Activated T-cell treated with anti-CD3 and anti-CD28 coated beads for 48 hours (primary cell): ENCODE measurements at places on chromosomes 11 and 22.

- no peak for DNase-seq
Observed at GRCh38 chr11:26905368-26905767, 88.5 kb upstream of the FIBIN start.

DNA sequence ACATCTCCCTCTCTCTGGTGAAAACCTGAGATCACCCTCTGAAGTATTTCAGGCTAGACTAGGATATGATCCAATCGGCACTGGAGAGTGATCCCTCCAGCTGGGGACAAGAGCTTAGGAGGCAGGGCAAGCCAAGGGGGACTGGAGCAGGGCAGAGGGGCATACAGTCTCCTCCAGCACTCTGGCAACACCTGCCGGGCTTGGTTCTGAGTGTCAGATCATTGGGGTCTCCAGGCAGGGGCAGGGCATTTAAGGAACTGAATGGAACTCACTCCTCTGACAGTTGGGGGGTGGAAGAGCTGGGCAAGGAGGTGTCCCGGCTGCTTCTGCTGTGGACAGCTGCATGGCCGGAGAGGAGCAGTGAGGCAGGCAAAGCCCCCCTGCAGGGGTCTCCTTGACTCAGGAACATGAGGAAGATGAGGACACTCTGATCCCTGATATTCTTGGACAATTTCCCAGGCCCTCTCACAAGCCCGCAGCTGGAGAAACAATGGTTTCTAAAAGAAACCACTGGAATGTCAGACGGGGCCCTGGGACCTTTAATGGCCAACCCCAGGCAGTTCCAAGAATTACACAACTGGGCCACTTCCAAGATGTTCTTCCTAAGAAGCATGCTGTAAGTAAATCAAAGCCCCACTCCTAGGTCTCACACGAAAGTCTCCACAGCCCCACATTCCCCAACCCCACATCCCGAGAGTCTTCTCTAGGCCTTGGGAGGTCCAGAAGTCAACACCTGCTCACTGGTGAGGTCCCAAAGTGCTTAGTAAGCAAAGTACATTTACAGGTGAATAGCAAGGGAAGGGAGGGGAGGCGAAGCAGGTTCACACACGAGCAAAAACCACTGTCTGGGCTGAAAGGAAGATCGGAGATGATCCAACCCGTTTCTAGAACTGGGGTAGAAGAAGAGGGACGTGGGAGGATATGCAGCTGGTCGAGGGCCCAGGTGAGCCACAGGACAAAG is 1.2 kb upstream of the CCDC86 start:
- DNase-seq = no peak

- no peak for DNase-seq
Observed at GRCh38 chr22:44926124-44926475, 83.7 kb downstream of the PHF21B start.

DNA sequence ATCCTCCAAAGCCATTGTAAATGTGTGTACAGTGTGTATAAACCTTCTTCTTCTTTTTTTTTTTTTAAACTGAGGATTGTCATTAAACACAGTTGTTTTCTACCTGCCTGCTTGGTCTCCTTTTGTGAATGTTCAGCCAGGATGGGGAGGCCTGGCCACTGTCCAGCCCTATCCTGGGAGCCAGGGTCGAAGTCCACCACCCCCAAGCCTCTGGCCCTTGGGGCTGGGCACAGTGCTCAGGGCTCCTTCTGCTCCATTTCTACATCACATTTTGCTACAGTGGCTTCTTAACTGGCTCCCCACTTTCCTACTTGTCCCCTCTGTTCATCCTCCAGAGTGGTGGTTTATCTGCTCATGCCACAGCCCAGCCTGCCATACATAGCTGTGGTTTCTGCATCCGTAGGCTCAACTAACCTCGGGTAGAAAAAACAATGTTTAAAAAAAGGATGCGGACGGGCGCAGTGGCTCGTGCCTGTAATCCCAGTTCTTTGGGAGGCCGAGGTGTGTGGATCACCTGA is 2.5 kb upstream of the SMARCB1 start:
- DNase-seq = no peak

GRCh38 chr11:19766810-19767209 is 54.2 kb downstream of the NAV2 start:
- DNase-seq = no peak

DNA sequence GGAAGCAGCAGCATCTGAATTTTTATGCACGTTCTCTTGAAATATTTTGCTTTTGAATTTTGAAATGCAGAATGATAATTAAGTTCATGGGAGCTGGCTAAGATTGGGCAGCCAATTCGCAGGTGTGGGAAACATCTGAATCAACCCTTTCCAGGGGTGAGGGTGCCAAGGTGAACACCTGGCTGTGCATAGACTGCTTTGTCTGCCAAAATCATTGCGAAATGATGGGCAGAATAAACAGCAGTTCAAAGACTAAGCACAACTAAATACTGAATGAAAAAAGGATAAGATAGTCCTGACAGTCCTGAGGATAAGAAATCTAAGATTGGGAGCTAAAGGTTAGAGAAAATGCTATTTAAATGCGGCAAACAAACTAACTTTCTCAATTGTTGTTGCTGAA is 813.3 kb upstream of the RAG2 start:
- DNase-seq = no peak

DNA sequence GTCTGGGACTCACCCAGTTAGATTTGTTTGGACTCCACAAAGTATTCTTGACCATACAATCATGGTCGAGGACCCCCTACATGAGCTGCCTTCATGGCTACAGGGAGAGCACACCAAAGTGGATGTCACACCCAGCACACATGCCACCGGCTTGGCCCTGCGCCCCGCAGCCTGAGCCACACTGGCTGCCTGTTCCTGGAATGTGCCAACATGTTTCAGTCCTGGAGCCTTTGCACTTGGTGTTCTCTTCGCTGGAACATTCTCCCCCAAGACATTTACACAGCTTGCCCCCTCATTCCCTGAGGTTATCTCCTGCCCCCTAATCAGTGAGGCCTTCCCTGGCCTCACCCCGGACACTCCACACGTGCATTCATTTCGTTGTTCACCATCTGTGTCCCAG is 46.0 kb downstream of the PPARA start:
- no peak for DNase-seq

DNA sequence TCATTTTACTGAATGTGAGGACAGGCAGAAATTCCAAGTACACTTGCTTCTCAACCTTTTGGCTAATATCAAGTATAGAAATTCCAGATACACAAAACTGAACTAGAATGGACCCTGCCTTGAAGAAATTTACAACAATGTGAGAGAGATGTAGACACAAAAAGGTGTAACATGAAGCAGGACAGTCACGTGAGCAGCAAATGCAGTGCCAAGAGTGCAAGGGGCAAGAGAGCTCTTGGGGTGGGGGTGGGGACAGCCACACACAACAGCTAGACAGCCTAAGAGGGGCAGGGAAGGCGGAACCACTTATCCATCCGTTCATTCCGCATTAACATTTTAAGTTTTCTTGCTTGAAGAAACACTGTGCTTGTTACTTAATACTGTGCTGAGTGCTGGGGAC is 28.9 kb downstream of the PLEKHA7 start:
- no peak for DNase-seq

- no peak for DNase-seq
Observed at GRCh38 chr11:120613264-120614226, 102.0 kb downstream of the GRIK4 start.

DNA sequence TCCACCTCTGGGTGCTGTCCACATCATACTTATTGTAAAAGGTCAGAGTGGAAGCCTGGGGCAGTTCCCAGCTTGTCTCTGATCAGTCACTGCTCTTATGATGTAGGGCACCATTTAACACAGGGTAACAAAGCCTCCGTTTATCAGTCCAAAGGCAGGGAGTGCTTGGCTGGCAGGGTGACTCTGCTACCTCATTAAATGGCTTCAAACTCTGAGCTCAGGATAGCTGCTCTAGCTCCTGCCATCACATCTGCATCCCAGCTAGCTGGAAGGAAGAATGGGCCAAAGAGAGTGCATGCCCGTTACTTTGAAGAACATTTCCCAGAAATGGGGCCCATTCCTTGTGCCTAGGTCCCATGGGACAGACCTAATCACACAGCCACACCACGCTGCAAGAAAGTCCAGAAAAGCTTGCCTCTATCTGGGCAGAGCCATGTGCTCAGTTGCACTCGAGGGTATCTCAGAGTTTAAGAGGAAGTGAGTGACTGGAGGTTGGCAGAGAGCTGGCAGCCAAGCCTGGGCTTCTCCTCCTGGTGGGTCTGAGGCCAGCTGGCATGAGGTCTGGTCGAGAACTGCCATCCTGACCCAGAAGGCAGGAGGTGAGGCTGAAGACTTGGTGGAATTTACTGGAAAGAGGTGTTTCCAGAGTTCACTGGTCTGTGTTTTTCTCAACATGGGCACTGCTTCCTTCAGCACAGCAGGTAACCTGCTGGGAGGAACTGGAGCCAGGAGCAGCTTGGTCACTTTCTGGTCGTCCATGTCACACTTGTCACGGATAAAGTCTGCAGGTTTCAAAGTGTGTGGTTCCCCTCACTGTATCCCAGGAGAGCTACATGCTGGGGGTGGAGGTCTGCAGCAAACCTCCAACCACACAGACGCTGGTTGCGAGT is 935.7 kb downstream of the BRD1 start:
- DNase-seq = no peak

DNA sequence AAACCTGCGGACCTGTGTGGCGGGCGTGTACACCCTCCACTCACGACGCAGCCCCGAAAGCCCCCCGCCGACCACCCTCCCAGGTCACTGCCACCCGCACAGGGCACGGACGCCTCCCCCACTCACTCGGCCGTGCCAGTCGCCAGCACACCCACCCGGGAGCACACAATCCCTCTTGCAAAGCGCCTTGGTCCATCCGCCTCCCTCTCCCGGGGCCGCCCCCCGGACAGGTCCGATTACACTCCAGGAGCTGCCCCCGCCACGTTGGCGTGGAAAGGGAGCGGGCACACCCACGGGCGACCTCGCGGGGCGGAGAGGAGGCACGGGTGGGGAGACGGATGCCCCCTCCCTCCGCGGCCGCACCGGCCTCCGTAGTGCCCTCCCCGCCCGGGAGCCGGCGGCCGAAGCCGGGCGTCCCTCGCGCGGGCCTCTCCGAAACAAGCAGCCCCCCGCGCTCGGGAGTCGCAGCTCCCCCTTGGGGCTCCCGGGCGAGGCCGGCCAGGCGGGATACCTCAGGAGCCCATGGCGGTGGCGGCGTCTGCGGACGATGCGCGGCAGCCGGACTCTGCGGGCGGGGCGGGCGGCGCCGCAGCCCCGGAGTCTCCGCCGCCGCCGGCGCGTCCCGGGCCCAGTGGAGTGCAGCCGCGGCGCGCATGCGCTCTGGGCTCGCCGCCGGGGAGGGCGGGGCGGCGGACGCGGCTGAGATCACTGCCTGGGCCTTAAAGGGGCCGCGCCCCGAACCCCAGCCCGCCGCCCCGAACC is at the start of gene TMEM184B:
Gene TMEM184B, minus strand, starts transcription at position 638 of the 762 bp plus-strand sequence. CDS start 25,049 bp downstream, outside the sequence.
- DNase-seq = peak; percentile 83

- DNase-seq = no peak
Observed at GRCh38 chr11:114168691-114169090, 109.2 kb downstream of the ZBTB16 start.

GRCh38 chr11:75338516-75339208 is 12.8 kb downstream of the ARRB1 start:
- no peak for DNase-seq
